Neural crest cell (in vitro differentiated cells): ENCODE measurements at places on chromosomes 3 and 15. TPM values are rescaled to one million over a fixed set of nuclear protein-coding genes. Genes with fewer than 3 reads are reported as not detected.
A peak's percentile ranks its signal among the peaks of the same experiment; 100 is the strongest.

DNA sequence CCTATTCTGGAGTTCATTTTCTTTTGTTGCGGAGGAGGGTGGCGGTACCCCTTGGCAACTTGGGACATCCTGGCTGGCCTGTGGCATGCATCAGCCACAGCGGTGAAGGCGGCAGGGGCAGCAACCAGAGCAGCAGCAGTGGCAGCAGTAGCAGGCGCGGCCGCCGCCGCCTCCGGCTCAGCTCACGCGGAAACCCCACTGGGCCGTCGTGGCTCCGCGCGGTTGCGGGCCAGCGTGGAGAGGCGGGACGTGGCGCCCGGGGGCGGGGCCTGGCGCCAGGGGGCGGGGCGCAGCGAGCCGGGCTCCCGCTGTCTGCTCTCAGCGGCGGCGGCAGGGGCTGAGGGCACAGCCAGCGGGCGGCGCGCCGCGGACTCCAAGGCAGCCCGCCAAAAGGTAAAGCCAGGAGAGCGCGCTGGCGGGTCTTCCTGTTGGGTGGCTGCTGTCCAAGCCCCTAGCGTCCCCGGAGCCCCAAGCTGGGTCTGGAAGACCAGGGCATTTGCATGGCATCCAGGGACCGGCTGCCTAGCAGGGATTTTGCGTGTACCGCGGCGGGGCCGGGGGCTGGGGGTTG lies 334.4 kb upstream of the THRB start:
- DNase-seq, result peak; percentile 54

- no peak for DNase-seq
Measured at GRCh38 chr3:186359078-186359477, 3.0 kb downstream of the DGKG start.

GRCh38 chr15:69304182-69304545 lies 5.5 kb downstream of the PAQR5 start:
- DNase-seq, result no peak

DNA sequence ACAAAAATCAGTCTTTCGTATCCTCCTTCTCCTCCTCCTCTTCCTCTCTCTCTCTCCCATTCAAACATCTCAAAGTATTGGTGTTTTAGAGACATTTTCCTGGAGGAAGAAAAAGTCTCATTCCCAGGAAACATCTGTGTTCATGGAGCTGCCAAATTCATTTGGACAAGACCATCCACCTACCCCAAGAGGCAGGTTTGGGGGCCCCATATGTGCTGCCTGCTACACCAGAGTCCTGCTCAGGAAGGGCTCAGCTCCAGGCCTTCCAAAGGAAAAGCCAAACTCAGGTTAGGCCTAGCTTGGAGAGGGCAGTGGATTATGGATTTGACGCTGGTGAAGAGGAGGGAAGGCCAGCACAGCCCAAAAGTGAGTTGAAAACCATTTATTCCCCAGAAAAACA lies 131.2 kb downstream of the SRGAP3 start:
- DNase-seq, result no peak

DNA sequence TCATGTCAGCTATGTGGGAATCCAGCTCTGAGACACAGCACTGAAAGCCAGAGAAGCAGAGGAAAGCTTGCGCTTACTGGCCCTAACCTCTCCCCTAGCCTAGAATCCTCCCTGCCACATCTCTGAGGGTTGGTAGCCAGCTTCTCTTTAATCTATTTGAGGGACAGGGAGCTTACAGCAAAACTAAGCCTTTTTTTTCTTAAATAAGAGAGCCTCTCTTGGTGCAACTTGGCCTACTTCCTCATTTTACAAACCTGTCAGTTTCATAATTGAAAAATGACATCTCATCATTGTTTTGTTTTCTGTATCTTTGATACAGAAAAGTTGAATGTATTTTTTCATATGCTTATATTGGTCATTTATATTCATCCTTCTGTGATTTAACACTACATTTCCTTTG lies 193.9 kb downstream of the ZNF621 start:
- no peak for DNase-seq

GRCh38 chr15:53548236-53548635 lies 211.2 kb downstream of the WDR72 start:
- no peak for DNase-seq

GRCh38 chr15:90203473-90203872 lies 2.3 kb downstream of the SEMA4B start:
- no peak for DNase-seq

- DNase-seq, result no peak
Measured at GRCh38 chr15:66588537-66588936, 22.7 kb upstream of the LCTL start.

GRCh38 chr15:90680371-90680935 lies 36.7 kb upstream of the BLM start:
- DNase-seq, result no peak

- no peak for DNase-seq
Measured at GRCh38 chr3:185912512-185912911, 25.3 kb downstream of the TRA2B start.

- DNase-seq, result no peak
Measured at GRCh38 chr3:166060789-166061479, 223.7 kb upstream of the BCHE start.

DNA sequence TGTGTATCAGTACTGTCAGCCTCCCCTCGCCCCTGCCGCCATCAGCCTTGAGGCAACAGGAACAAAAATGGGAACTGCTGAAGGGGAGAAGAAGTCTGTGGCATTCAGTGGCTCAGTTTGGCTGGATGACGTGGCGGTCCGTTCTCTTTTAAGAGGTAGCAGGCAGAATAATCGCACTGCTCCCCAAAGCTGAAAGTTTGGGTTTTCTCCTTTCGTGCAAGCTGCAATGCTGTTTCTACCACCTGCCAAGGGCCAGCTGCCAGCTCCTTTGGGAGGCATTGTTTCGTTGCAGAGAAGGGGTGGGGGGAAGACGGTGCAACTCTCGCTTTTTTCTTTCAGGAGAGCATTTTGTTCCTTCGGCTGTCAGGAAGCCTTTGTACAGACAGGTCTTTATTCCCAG lies 369.6 kb upstream of the RORA start:
- DNase-seq, result no peak

DNA sequence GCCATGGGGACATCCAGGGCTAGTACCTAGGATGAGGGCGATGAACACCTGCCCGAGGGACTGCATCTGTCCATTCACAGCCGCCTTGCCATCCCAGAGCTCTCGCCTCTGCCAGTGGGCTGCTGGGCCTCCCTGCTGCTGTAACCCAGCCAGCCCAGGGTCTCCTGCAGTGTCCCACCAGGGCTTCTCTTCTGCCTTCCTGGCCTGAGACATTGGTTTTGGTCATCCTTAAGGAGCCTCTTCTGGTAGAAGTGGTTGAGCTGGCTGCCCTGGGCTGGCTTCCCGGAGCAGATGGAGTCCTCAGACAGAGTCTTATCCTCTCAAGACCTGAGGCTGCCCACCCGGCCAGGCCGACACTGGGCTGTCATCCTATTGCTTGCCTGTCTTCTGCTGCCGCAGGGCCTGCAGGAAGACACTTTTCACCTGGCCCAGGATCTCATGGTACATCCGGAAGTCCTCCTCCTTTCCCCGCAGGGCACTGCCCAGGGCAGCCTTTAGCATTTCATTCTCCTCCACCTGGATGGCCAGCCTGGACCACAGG lies 6.1 kb upstream of the HHATL start:
- no peak for DNase-seq

DNA sequence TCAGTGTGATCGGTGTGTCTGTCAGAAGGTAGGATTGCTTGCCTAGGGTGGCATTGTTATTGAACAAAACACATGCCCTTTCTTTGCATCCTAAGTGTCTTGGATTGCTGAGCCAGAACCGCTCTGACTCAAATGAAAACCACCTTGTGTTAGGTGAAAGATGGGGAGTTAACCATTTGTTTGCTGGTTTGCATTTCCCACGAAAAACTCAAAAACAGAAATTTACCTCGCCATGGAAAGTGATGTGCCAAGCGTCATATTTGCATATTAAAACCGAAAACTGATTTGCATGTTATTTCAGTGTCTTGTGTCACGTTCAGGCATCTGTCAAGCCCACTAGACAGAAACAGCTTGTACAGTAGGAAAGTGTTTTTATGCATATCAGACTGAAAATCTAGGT lies 474.6 kb upstream of the TPRG1 start:
- no peak for DNase-seq

- no peak for DNase-seq
Measured at GRCh38 chr3:160686955-160687535, 10.1 kb downstream of the ARL14 start.

- no peak for DNase-seq
Measured at GRCh38 chr15:82272154-82272553, 9.5 kb downstream of the SAXO2 start.

DNA sequence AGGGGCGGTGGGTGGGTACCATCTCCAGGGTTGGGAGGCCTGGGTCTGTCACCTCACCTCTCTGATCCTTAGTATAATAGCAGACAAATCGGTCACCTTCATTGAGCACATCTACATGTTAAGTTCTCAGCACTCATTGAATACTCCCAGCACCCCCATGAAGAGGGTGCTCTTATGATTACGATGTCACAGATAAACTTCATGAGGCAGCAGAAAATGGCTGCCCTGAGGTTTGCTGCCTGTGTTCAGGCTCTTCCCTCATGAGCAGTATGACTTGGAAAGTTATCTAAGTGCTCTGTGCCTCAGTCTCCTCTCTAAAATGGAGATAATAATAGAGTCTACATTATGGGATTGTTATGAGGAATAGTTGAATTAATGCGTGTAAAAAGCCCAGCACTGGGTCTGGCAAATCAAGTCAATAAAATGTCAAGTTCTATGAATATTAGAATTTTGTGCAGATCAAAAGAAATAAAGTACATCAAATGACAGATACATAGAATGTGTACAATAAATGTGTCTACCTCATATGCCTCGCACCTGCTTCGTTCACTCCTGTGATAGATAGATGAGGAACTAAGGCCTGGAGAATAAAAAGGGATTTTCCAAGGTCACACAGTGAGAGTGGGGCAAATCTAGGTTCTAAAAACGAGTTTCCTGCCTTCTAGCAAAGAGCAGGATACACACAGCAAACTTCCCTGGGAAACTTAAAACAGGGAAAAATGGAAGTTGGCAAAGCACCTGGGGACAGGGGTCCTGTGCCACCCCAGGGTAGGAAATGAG lies 142.2 kb upstream of the MRPS22 start:
- DNase-seq, result no peak

DNA sequence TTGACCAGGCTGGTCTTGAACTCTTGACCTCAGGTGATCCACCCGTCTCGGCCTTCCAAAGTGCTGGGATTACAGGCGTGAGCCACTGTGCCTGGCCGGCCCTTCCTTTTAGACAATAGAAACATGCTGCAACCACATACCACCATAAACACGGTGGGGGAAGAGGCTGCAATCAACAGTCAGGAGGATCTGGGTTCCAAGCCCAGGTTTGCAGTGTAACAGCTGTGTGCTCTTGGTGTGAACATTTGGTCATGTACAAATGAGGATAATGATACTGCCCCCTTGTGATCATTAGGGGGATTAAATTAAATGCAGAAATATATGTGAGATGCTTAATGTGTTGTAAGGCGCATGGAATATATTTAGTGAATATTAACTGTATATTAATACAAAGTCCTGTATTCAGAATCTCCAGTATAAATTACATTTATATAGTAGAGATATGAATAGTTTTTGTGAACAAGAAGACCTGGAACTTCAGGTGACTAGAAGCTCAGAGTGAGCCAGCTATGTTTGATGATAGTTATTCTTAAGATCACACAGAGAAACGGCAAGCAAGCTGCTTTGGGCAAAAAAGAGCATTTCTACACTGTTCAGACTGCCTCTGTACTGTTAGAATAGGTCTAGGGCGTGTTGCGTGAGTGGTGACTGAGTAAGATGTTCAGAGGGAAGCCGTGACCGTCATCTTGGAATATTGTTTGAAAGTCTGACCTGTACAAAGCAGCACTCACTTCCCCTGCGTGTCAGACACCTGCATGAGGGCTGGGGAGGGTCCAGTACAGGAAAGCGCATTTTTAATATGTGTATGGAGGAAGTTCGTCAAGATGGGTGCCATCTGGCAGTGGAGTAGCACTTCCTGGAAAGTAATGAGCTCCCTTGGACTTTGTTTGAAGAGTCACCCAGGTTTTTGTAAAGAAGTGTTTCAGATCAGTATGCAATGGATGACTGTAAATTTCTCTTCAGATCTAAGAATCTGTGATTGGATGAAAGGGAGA lies 125.8 kb downstream of the PGPEP1L start:
- no peak for DNase-seq

DNA sequence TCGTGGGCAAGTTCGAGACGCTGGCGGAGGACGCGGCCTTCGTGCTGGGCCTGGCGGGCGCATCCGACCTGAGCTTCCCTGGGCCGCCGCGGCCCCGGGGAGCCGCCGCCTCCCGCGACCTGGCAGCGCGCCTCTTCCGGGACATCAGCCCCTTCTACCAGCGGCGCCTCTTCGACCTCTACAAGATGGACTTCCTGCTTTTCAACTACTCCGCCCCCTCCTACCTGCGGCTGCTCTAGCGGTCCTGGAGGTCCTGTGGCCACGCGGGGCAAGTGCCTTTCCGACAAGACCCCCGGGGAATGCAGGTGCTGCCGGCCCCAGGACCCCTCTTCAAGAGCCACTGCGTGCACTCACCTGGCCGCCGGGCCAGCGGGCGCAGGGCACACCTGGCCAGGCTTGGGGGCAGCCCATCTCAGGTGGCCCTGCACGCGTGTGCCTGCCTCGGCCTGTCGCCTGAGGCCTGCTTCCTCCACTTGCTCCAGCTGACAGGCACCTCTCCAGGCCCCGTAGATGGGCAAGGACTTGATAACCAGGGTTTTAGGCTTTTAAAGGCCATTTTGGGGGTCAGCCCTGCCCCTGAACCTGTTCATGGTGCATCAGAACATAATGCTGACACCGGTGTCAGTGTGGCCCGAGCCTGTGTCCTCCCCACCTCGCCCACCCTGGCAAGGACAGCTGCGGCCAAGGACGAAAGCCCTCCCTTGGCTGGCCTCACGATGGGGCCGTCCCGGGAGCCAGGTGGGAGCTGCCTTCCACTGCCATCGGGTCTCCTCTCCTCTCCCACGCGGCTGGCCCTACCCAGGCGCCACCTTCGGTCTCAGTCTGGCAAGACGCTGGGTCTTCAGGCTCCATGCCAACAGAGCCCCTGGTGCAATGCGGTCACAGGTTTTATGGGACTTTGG lies 16.1 kb downstream of the C3orf22 start:
- no peak for DNase-seq

GRCh38 chr15:47507221-47507985 lies 209.9 kb upstream of the SEMA6D start:
- DNase-seq, result no peak

DNA sequence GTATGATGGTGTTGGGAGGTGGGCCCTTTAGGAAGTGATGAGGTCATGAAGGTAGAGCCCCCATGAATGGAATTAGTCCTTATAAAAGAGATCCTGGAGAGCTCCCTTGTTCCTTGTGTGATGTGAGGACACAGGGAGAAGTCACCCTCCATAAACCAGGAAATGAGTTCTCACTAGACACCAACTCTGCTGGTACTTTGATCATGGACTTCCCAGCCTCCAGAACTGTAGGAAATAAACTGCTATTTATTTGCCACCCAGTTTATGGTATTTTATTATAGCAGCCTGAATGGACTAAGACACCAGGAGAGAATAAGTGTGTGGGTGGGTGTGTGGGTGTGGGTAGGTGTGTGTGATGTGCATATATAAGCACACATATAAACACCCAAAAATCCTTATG lies 71.9 kb downstream of the MYH15 start:
- DNase-seq, result no peak

Gene NMB
- 4.0 and 4.9 TPM in 2 replicates for total RNA-seq

Gene FRMD5
- total RNA-seq, result 4.3 and 5.1 TPM in 2 replicates

Gene ADAMTS7
- total RNA-seq, result 62.9 and 68.2 TPM in 2 replicates

Gene SAMMSON
- not detected in 2 replicates for total RNA-seq

Gene C3orf22
- not detected in 2 replicates for total RNA-seq

Gene GOLGA6L7
- total RNA-seq, result not detected in 2 replicates

Gene DPH6
- 18.0 and 20.1 TPM in 2 replicates for total RNA-seq

Gene SCN10A
- total RNA-seq, result not detected in 2 replicates
